GM06990 (cell line): ENCODE measurements at places on chromosomes 7 and 10.

DNA sequence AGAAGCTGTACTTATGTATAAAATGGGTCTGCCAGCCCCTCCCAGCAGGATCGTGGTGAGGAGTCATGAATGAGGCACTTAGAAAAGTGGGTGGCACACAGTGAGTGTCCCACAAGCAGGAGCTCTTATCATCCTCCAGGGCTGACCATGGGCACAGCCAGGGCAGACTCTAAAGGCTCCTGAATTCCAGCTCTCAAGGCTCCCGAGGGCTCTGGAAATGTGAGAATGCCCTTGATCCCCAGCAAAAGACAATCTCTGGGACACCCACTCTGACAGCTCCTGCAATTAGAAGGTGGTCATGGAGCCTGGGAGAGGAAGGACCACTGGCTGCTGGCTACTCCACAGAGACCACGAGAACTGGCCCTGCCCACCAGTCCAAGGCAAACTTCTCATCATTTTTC is 1.6 kb downstream of the VSTM4 start:
- DNase-seq = no peak

DNA sequence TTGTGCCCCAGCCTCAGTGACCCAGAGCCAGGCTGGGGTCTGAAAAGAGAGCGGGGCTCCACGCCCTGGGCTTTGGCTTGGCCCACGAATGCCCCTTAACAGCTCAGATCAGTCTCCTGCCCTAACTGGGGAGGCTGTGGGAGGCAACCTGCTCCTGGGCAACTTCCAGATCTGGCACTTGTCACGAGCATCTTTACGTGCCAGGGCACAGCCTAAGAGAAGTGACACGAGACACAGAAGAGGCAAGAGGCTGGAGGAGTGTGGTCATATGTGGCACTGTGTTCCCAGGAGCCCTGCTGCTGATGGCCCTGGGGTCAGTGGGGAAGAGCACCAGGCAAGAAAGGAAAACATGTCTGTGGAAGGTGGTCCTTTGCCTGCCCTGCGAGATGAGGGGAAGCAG is 97.8 kb upstream of the BTBD16 start:
- DNase-seq = no peak

GRCh38 chr7:92754919-92755581 is 81.3 kb downstream of the CDK6 start:
- no peak for DNase-seq

DNA sequence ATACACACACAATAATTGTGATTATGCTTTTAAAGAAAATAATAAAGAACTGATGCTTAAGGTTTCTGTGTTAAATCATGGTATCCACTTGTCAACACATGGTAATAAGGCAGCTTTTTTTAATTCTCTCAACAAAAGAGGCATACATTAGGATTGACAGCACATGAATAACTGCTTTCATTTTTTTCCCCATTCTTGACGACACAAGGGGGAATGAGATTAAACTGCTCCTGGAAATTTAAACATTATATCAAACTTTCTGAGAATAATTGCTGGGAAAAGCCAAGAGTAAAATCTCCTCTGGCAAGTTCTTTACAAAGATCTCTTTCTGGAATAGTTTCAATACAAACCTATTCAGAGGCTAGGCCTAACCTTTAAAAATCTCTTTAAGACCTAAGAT is 99.0 kb upstream of the GPR22 start:
- DNase-seq = no peak

DNA sequence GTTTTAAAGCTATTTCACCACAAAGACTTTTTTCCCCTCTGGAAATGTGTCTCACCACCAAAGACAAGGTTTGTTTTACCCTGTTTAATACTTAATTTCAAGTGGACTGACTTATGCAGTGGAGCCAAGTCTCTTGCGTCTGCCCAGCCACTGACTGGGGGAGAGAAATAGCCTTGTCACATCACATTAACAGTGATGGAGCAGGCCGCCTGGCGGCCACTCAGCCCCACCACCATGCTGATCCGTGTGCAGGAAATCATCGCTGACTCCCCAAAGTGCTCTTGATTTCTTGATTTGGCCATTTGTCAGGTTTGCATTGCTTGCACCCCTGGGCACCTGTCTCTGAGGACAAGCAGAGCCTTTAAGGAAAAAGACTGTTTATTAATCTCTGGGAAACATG is 334.1 kb downstream of the GLRX3 start:
- no peak for DNase-seq

DNA sequence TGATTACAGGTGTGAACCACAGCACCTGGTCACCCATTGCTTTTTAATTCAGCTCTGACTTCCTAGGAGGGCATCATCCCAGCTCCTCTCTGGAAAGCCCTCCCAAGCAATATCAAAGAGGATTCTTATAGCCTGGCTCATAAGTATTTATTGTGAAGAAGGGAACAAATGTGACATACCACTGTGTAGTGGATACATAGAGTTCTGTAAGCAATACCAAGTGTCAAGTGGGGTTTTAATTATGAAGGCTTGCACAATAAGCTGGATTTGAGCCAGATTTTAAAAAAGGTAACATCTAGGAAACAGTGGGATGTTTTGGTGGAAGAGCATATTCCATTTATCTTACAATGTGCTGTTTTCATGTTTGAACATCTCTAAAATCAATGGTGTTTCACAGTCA is 19.0 kb upstream of the PRTFDC1 start:
- no peak for DNase-seq

DNA sequence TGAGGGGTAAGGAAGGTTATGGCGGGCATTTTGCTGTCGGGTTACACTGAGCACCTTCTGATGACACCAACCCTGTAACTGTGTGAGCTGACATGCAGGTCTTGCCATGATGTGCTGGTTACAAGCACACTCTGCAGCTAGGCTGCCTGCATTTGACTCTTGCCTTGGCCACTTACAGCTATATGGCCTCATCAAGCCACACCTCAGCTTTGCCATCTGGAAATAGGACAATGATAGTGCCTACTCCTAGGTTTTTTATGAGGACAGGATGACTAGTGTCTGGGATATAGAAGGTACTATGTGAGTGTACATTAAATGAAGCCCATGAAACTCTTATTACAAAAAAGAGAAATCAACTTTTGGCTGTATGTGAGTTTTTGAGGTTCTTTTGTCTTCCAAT is 58.0 kb downstream of the AKR1B1 start:
- no peak for DNase-seq

GRCh38 chr7:66047426-66047825 is 28.2 kb upstream of the ASL start:
- DNase-seq = no peak

DNA sequence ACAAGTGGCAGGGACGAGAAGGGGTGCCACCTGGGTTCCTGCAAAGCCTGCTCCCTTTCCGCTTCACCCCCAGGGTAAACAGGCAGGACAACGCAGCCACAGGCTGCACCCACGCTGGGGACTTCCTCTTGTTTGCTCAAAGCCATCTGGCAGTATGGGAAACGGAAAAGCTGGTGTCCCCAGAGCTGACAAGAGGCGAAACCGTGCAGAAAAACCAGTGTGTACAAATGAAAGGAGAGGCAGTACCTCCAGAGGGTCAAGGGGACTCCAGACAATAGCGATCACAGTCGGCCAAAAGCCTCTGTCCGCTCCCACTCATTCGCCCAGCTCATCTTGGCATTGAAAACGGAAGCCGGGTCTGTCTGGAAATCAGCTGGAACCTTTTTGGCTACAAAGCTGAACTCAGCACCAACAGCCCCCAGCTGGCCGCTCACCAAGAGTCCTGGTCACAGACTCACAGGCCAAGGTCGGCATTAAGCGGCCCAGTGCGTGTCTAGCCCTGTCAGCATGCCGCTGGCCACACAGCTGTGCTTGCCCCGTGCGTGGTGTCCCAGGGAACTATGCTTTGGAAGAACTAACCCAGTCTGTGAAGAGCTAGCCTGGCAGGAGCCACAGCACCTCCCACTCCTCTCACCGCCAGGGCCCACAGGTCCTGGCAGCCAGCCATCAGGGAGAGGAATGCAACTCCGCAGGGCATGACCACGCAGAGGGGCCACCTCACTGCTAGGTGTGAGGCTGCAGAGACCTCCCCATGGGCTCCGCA is 10.4 kb downstream of the TNS3 start:
- DNase-seq = no peak

- DNase-seq = no peak
Measured at GRCh38 chr7:130987092-130987491, 253.1 kb upstream of the KLF14 start.

GRCh38 chr10:69456880-69457693 is 5.8 kb downstream of the TSPAN15 start:
- no peak for DNase-seq

DNA sequence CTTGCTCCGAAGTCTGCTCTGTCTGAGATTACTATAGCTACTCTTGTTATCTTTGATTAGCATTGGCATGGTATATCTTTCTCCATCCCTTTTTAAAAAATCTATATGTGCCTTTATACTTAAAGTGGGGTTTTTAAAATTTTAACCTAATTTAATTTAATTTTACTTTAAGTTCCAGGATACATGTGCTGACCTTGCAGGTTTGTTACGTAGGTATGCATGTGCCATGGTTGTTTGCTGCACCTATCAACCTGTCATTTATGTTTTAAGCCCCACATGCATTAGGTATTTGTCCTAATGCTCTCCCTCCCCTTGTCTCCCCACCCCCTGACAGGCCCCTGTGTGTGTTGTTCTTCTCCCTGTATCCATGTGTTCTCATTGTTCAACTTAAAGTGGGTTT is 54.6 kb downstream of the TBC1D12 start:
- no peak for DNase-seq

DNA sequence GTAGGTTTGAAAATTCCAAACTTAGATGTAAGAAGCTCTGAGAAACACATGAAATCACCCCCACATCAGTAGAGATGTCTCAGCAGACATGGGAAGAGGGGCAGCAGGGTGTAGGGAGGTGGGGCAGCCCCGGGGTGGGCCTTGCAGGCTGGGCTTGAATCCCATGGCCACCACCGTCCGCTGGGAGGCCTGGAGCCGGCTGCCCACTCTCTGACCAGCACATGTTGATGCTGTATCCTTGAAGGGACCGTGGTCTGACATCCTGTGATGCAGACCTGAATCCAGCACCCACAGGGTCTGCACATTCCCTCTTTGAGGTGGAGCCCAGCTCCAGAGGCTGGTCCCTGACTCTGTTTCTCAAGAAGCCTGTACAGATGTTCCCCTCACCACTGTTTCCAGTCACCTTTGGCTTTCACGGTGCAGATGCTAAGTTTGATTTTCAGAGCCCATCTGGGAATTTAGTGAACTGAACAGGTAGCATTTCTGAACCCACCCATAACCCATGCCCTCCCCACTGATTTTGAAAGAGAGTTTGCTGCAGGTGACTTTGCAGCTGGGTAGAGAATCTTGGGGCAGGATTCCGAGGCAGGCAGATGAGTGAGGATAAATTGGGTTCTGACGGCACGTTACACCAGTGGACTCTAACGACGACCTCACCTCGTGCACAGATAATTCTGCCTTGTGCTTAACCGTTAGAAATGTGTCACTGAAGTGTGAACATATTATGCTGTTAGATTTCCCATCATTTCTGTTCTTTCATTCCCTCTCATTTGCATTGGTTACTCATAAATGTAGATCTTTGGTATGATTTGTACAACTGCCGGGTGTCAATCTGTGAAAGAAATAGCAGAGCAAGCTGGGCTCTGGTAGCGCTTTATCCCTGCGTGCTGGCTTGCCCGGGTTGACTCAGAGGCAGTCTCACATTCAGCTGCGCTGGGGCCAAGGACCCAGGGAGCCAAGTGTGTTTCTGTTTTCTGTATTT is 45.7 kb downstream of the IKZF1 start:
- peak; percentile 84 for DNase-seq

DNA sequence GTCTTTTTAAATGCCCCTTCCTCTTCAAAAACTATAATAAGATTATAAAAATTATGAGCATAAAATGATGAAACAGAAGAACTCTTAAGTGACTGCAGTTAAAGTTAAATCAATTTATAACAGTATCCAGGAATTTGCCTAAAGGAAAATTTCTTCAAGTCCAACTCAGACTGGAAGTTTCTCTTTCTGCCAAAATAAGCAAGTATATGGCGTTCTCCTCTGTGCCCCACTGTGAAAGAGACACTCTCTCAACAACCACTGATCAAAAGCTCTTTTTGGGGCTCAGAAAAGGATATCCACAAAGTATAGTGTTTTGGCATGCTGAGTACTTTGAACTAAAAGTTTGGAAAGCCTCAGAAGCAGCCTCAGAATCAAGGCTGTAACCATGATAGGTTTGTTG is 139.9 kb downstream of the SKIDA1 start:
- no peak for DNase-seq

DNA sequence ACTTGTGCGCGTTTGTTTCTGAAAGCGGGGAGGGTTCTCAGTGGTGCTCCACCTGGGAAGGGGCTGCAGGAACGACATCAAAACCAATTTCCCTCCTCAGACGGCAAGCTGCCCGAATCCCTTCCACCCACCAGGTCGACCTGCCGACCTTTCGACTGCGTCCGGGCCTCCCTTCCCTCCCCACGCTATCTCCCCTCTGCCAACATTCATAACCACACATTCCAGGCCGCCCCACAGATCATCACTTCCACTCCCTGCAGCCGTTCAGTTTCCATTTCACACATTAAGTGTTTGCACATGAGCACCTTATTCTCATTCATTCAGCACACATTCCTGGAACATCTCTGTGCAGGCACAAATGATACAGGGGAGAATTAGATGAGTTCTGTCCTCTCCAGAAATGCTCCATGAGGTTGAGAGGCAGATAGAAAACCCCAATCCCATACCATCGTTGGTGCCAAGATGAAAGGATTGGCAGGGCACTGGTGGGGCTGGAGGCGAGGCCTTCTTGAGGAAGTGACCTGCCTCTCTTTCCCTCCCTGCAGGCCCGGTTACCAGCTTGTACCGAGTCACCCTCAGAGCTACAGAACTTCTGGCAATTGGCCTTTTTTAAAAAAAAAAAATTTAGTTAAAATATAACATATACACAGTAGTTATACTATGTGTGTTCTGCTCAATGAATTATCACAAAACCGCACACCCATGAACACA is 70.0 kb downstream of the MINDY4 start:
- no peak for DNase-seq

DNA sequence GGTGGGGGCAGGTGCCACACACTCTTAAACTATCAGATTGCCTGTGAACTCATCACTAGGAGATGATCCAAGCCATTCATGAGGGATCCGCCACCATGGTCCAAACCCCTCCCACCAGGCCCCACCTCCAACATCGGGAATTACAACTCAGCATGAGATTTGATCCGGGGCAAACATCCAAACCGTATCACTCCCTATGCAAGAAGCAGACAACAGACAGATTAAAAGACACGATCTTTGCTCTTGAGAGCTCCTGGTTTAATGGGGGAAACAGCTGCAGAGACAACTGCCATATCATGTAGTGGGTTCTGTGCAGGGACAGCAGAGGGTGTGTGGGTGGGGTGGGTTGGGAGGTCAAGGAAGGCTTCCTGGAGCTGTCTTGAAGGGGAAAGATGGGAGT is 123.6 kb downstream of the EMX2 start:
- DNase-seq = no peak

DNA sequence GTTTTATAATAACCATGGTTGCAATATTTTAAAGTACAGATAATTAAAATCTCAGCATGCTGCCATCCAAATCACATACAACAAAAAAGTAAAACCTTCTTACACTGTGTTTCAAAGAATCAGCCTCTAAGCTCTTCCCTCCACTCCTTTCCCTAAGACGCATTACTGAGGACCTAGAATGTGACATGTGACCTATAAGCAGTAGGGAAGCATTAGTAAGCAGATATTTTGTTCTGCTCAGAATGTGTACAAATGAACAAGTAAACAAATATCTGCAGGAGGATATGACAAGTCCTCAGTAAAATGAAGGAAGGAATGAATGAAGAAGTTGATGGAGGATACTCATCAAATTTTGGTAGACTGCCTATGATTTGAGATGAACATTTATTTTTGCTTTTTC is 49.1 kb downstream of the RAB11FIP2 start:
- no peak for DNase-seq

GRCh38 chr10:129958629-129959543 is 5.2 kb downstream of the EBF3 start:
- no peak for DNase-seq

- DNase-seq = no peak
Measured at GRCh38 chr7:94366163-94366562, 28.5 kb upstream of the COL1A2 start.
